ENCODE measurements at places on chromosomes 16 and 17.
A peak's percentile ranks its signal among the peaks of the same experiment; 100 is the strongest.

GRCh38 chr16:62701426-62701825 is 665.2 kb upstream of the CDH8 start:
- no peak for DNase-seq

DNA sequence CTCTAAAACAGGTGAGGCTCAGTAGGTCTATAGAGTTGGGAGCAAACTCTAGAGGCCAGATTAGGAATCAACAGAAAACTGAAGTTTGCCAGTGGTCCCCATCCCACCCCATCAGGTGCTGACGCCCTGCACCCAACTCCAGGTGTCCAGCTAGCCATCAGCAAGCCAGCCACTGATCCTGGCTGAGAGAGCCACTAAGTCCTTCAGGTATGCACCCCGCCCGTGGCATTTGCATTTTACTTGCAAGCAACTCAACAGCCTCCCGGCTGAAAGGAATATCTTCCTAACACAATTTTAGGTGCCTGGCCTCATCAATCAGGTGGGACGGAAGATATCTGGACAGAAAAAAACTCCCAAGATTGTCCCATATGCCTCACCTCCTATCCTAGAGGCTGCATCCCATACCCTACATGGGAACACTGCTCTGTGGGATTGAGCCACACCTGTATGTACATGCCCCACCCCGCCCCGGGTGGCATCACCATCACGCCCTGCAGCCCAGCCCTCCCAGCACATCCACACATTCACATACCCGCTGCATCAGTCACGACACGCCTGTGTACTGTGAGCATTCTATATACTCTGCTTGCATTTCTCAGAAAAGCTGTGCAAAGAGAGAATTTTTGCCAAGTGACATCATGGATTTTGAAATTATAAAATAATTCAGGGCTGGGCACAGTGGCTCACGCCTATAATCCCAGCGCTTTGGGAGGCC is 8.3 kb downstream of the OTOP3 start:
- DNase-seq, result no peak

- peak; percentile 44 for DNase-seq
Measured at GRCh38 chr16:7025616-7026190, 306.9 kb upstream of the RBFOX1 start.

- no peak for DNase-seq
Measured at GRCh38 chr16:19406891-19407491, 10.7 kb upstream of the TMC5 start.

GRCh38 chr17:21213638-21214014 is 335 bp downstream of the TMEM11 start:
- no peak for DNase-seq

- no peak for DNase-seq
Measured at GRCh38 chr16:72844225-72844920, 203.6 kb downstream of the ZFHX3 start.

- no peak for DNase-seq
Measured at GRCh38 chr17:38717139-38717745, 12.2 kb downstream of the MLLT6 start.

GRCh38 chr16:27193300-27193990 is 9.9 kb upstream of the KDM8 start:
- no peak for DNase-seq

DNA sequence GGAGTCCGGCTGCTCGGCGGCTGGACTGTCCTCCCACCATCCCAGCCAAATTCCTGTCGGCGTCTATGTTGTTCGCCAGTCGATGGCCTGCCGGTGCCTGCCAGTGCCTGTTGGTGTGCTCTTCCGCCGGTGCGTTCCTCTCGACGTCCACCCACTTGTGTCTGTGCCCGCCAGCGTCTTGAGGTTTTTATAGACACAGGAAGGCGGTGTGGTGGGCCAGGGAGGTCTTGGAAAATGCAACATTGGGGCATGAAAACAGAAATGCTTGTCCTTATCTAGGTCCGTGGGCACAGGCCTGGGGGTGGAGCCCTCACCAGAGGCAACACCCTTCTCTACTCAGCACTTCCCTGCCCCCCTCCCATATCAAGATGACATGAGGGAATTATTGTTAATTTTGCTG is 167.8 kb downstream of the IRF8 start:
- no peak for DNase-seq

- DNase-seq, result no peak
Measured at GRCh38 chr16:84566545-84567257, 51.2 kb downstream of the COTL1 start.

DNA sequence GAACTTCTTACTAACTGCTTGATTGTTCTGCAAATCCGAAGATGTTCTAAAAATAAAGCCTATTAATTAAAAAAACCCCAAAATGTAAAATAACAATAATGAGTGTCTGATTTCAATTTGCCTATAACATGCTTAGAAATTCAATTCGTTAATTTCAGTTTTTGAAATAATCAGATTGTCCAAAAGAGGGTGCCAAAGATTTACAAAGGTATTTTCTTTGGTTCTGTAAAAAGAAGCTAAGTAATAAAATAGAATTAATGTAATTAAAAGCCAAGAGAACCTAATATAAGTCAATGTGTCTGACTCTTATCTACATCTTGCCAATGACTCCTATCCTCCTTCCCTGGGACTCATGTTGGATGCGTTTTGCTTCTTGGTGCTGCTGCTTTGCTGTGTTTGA is 75.0 kb upstream of the CPHXL start:
- DNase-seq, result no peak

- DNase-seq, result no peak
Measured at GRCh38 chr17:11880714-11881113, 116.6 kb downstream of the ZNF18 start.

GRCh38 chr17:79955167-79955549 is 80.5 kb downstream of the TBC1D16 start:
- no peak for DNase-seq

- DNase-seq, result peak; percentile 59
Measured at GRCh38 chr17:58232707-58233156, 5.7 kb upstream of the LPO start.

DNA sequence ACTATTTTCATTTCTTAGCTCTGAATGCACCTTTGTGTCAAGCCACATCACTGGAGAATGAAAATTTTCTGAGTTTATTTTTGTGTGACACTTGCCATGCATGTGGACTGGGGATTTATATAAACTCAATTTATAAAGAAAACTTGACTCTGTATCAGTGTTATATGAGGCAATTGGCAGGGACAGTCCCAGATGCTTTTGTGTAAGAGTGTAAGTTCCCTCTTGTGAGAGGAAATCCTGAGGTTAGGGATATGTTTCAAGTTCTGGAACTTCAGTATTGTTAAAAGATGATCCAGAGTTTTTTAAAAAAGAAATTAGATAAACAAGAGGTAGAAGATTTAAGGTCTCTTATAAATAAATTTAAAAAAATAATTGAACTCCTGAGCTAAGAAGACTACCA is 10.9 kb upstream of the CCL8 start:
- DNase-seq, result no peak

DNA sequence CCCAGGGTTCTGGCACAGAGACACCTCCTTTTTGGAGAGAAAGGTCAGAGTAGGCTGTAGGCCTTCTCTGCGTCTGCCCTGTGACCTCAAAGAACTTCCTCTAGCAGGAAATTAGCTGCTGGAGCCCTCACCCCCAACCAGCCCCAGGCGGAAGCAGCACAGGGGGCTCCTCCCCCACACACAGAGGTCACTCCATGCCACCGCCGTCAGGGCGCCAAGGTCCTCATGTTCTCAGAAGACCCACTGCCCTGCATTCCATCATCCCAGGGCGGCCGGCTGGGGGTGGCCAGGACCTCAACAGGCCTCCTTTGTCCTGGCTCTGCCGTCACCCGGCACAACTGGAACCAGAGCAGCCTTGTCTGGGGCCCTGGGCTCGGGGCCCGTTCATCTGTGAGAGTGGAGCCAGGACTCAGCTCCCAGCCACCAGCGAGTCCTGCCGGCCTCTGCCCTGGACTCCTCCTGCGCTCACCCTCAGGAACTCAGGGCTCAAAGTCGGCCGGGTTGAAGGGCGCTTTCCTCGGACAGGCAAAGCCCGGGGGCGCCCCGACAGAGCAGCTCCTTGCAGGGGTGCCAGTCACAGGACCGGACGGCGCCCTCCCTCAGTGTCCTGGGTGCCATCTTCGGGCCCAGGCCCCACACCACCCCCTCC is 1.2 kb downstream of the TMC6 start:
- peak; percentile 81 for DNase-seq

DNA sequence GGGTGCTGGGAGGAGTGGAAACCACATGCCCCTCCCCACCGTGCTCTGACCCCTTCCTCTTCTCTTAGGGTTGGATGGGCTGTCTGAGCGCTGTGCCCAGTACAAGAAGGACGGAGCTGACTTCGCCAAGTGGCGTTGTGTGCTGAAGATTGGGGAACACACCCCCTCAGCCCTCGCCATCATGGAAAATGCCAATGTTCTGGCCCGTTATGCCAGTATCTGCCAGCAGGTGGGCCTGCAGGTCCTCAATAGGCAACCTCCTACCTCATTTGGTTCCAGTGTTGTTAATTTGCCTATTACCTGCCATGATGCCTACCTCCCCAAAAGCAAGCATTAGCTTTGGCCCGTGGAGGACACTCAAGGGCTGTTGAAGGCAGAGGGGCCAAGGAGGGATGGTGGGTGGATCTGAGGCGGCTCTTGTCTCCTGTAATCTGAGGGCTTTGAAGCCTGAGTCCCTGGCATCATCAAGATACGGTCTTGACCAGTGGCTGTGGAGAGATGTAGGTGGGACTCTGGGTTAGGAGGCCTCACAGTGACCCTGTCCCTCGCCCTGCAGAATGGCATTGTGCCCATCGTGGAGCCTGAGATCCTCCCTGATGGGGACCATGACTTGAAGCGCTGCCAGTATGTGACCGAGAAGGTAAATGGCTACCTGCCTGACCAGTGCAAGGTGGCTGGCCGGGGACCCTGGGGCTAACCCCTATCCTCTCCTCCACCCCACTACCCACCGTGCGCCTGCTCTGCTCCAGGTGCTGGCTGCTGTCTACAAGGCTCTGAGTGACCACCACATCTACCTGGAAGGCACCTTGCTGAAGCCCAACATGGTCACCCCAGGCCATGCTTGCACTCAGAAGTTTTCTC is 3.4 kb downstream of the ALDOA start:
- peak; percentile 68 for DNase-seq

DNA sequence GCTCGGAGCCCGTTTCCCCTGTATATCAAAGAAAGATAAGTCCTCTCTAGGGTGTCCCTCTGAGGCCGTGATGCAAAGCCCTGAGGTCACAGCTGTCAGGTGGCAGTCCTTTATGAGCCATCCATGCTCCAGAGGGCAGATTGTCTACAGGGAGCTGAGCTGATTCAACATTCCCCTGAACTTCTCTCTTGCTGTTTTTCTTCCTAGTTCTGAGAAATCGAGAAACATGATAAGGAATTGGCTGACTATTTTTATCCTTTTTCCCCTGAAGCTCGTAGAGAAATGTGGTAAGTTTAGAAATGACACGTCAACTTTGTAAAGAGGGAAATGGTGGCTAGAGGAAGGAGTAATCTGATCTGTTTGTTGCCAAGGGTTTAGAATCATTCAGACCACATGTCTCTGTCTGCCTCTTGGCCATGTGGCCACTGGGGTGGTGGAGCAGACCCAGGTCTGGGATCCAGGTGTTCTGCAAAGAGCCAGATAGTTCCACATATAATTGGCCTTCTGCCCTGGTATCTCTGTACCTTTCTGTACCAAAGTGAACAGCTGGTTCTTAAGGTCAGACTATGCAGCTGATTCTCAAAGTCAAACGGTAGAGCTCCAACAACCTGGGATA is 3.5 kb downstream of the CTNS start:
- peak; percentile 74 for DNase-seq

- DNase-seq, result peak; percentile 15
Measured at GRCh38 chr17:20043021-20043420, 33.9 kb downstream of the SPECC1 start.

DNA sequence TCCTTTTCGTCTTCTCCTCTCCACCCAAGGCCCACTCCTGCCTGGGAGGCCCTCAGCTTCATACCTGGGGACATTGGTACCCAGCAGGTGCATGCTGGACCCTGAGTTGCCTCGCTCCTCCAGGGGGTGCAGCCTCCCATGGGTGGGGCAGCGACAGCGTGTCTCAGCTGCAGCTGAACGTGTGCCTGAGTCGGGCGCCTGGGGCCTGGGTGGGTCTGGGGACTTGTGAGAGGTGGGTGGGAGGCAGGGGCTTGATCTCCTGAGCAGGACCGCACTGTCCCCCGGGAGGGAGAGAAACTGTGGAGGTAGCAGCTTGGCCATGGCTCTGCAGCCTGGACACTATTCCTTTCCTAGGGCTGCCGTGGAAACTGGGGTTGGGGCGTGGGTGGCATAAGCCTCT is 24.8 kb upstream of the ENGASE start:
- DNase-seq, result no peak

DNA sequence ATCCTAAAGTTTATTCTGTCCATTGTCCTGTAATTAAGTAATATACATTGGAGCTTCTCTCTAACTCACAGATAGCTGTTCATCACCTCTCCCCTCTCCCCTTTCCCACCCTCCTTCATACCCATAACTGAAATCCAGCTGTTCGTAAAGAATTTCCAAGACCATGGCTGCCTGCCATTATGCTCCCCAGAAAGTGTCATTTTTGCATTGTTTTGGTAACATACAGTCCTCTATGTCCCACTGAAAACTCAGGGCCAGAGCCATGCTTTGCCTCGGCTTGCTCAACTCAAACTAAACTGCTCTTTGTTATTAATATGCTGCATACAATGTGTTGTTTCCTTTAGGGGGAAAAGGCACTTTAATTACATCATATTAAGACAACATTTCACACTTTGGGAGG is 132.0 kb downstream of the MRTFB start:
- DNase-seq, result no peak

DNA sequence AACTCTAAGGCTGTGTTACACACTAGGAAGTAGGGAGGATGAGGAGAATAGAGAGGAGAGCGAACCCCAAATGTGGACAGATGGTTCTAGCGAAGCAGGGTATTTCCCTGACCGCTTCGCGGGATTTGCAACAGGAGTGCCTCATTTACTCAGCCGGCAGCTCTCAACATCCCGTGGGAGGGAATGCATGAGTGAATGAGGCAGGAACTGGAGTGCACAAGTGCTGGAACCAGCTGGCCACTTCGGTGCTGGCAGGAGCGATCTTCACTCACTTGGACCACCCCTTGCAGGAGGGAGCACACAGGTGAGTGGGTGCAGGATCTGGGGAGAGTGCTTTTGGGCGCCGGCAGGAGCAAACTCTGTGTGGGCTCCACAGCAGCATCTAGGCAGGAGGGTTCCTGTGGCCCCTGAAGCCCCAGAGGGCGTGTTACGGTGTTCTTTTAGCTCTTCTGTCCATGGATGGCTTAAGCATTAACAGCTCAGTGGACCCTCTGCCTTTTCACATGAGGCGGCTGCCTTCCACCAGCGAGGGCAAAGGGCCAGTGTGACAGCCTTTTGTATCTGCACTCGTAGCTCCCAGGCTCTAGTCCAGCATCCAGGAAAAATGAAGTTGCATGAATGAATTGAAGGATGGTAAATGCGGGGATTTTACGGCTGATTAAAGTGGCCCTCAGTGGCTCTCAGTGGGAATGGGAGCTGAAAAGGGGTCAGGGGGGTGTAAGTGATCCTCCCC is 17.4 kb upstream of the ZNHIT3 start:
- no peak for DNase-seq

DNA sequence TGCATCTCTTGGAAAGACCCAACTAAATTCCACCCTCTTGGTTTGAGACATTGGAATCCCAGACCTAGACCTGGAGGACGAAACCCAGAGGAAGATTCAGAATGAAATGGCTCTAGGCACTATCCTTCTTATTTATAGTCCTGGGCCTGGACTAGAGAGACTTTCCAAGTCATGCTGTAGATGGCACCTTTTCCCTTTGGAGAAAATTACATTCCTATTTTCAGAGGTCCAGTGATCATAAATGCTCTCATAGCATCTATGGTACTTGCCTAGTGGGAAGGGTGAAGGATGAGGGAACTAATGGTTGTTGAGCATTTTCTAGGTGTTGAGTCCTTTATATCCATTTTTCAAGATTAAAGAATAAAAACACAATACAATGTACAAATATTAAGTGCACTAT is 37.1 kb downstream of the SPACA3 start:
- DNase-seq, result no peak

GRCh38 chr16:81136390-81137335 is 40.5 kb upstream of the GCSH start:
- DNase-seq, result no peak
